ENCODE measurements at places on chromosomes 6 and 20.

- no peak for DNase-seq
These were observed 111.1 kb downstream of the FOXC1 start for GRCh38 chr6:1720620-1721322.

DNA sequence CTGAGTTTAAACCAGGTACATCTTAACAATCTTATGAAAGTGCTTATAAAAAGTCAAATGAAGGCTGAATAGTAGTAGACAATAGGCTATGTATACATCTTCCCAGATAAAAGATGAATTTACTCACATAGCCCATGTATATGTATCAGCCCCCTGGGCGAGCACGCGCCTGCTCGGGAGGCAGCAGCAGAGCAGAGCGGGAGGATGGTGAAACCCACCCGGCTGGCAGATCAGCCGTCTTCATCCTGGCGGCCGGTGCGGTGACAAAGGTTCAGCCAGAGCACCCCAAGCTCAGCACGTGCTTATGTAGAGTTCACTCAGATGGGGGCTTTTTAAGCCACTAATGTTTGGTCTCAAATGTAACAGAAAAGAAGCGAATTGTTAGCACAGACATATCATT, 184.8 kb downstream of the KIF6 start:
- DNase-seq = no peak

DNA sequence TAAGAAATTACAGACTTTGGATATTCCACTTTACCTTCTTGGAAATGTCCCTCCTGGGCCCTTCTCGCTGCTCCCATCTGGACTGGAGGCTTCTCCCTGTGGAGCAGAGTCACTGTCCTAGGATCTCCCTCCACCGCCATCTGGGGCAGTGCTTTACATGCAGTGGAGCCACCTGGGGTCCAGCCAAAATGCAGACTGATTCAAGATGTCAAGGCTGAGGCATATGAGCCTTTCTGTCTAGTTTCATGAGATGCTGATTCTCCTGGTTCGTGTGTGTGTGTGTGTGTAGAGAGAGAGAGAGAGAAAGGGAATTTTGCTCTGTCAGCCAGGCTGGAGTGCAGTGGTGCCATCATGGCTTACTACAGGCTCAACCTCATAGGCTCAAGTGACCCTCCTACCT, 14.9 kb downstream of the MICA start:
- no peak for DNase-seq

DNA sequence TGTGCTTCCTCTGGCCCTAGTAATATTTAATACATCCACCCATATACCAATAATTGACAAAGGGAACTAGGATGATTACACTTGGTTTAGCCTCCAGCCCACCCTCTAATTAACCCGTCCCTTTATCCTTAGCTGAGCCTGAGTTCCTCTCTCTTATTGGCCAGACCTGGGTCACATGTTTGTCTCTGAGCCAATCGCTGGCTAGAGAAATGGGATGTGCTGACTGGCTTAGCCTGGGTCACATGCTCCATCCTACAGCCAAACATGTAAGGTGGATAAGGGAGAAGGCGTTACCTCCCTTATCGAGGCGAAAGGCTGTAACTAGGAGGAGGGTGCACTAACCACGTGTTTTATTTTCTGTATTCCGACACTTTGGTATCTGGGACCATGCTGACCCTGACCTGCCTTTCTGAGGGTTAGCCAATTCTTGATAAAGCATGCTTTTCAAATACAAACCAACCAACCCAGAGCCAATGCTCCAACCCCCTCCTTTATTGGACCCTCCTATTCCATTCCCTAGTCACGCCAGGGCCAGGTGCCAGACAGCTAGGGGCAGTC, 262.7 kb downstream of the PREX1 start:
- no peak for DNase-seq

Measured in brain microvascular endothelial cell (primary cell).